ENCODE measurements at places on chromosomes 7 and 10.
A peak's percentile ranks its signal among the peaks of the same experiment; 100 is the strongest.

DNA sequence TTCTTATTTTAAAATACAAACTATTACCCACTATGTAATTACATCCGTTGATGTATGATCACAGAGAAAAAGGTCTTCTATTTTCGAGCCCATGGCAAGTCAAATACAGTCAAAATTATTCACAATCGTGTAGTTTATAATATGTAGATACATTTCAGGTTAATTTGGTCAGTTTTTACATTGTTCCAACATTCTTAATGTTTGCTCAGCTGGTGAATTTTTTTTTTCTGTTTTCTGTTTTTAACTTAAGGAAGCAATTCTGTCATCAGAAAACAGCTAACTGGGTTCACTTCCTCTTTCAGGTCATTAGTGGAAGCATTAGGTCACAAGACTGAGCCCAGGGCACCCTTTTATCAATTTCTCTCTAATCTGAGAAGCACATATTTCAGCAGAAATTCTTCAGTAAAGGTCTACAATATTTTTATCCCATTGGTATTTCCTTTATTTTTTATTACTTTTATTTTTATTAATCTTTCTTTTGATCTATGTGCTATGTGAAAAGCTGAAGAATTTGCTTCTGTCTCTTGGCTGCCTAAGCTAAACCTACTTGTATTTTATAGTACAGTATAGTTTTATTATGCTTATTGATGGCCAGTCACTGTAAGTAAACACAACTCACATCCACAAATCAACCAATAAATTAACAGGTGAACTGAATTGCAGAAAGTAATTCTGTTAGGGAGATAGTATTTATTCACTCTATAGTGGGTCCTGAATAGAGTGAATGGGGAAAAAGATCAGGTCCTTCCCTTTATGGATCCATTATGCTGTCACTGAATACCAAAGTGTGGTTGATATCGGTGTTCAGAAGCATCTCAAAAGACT lies 84.6 kb downstream of the ICA1 start:
- no peak for DNase-seq

GRCh38 chr10:99360934-99361333 lies 31.8 kb downstream of the CNNM1 start:
- no peak for DNase-seq

DNA sequence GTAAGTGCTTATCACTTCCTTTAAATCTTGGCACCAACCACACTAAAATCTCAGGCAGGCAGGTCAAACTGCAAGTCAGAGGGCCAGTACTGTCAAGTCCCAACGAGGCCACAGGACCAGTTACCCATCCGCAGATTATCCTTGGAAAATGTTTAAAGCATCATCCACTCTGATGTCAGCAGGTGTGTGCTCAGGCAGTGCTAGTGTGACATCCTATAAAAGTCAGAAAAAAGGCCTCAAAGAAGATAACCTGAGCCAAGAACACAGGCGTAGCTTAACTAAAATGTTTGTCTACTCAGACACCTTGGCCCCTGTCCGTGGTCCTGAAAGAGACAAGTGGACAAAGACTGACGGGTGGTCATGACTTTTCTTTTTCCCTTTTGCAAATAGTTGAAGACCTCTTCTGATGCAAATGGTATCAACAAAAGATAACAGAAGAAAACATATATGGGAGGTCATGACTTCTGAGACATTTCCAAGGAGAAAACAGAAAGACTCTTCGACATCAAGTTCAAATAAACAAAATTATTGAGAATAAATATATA lies 309.3 kb downstream of the KCNMA1 start:
- DNase-seq = no peak

- no peak for DNase-seq
Measured at GRCh38 chr10:89648074-89648473, 3.0 kb upstream of the PANK1 start.

- DNase-seq = peak; percentile 77
Measured at GRCh38 chr7:11343818-11344413, 370.2 kb downstream of the PHF14 start.

DNA sequence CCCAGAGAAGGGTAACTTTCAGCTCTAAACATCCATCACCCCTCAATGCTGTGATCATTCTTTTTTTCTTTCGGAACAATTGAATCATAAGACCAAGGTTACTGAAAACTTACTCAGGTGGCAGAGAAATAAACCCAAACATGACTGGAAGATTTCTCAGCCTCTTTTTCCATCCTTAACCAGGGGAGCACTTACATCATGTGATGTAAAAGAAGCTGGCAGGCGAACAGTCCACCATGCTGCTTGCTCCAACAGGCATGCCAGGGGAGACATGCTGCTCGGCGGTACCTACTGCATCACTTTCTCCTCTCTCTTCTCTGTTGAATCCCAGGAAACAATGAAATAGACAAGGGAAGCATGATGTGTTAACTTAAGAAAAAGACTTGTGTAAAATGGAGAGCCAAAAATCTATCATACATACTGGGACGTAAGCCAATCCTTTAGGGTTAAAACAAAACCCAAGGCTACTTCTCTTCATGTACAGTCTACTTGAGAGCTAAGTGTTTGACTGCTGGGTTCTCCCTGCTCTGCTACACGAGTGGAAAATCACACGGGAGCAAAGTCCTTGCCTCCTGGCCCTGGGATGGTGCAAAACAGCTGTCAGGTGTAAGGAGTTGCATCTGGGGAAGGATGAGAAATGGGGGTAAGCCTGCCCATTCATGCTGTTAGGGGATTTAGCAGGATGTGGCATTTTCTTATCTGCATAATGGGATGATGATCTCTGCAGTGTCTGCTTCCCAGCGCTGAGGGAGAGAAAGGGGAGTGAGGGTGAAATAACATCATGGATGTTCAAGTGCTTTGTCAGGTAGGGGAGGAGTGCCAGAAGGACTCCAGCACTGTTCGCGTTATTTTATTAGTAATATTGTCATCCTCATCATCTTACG lies 64.3 kb upstream of the ZNF438 start:
- DNase-seq = no peak

GRCh38 chr7:64180989-64181388 lies 26.0 kb upstream of the ZNF735 start:
- DNase-seq = no peak

DNA sequence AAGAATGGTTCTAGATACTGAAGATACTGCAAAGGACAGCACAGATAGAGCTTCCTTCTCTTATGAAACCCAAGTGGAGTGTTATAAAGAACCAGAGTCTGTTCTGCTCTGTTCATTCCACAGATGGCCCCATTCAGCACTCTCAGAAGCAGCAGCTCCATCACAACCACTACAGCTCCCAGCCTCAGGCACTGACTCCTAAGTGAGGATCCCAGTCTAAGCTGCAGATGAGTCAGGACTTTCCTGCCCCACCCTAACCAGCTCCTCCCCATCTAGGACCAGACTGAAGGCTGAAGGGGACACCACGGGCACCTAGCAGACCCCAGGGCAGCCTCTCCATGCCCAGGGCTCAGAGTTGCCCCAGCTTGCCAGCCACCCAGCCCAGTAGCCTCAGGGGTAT lies 379.8 kb downstream of the GRID1 start:
- DNase-seq = no peak

DNA sequence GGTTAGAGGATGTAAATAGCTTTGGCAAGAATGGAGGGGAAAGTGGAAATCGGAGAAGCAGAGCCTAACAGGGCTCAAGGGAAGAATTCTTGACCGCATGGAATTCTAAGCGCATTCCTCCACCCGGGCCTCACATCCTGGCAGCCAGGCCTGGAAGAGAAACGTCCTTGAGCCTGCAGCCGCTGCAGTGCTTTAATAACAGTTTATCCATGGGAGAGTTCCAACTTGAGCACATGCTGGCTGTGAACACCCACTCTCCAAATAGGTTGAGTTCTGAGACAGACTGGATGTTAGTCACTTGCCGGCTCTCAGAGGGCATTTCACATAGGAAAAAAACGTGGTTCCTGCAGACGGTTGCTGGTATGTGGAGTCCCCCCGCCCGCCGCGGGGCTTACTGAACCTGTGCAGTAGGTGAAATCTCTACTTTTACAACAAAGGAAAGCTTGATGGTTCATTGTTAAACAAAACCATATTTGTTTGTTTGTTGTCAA lies 61.4 kb upstream of the STEAP1B start:
- no peak for DNase-seq

GRCh38 chr10:86747796-86748581 lies 8.4 kb upstream of the BMPR1A start:
- no peak for DNase-seq

GRCh38 chr7:41256186-41256945 lies 446.5 kb downstream of the INHBA start:
- DNase-seq = no peak

DNA sequence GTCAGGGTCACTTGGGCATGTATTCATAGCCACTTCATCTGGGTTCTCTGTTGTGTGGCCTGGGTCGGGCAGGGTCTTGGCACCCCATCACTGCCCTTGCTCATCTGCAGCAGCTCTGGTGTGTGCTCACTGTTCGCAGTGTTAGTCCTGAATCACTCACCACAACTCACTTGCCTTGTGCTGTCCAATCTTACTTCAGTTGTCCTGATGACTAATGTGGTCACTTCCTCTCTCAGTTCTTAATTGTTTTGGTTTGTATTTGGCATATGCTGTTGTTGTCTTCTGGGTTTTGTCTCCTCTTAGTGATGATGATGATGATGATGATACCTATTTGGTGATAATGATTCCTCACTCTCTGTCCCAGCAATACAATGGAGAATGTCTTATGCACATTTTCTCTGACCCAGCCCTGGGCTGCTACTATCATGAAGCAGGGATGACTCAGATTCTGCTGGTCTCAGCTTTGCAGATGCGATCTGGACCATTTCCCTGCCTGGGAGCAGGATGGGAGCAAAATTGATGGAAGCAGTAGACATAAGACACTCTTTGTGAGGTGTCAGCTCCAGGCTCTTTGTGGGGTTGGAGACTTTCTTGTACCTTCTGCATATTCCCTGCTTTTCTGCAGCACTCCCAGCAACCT lies 17.0 kb downstream of the ADRA2A start:
- no peak for DNase-seq

DNA sequence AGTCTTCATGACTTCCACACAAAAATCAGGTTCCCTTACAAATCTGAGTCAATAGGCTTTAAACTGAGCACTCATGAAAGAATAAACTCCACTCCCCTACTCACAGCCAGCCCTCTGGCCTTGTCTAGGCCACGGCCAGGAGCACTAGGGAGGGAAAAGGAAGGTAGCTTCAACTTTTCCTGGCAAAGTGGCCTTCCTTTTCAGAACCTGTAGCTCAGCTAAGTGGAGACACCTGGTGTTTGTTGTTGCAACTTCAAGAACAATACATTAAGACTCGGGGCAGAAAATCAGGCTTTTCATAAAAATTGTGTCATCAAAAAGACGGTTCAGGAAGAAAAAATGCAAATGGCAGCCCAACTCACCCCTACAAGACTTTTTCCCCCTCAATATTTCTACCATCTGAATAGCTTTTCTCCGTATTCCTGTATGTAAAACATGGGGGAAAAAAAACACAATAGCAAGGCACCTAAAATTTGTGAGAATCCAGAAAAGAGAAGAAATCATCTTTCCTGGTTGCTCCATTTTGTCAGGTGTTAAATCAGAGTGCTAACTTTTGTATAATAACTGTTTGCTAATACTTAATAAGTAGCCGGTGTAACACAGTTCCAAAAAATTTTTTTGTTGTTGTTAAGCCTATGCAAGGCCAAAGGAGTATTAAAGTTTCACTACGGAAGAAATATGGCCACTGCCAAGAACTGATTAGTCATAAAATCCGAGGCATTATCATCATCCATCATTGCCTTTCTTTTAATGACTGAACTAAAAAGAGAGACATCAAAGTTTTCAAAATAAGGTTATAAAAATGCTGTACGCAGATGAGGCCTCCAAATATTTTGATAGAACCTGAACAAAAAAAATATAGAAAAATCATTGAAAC lies 66.2 kb upstream of the ARID5B start:
- DNase-seq = peak; percentile 2

GRCh38 chr7:135342887-135343286 lies 109.2 kb downstream of the STRA8 start:
- DNase-seq = no peak

DNA sequence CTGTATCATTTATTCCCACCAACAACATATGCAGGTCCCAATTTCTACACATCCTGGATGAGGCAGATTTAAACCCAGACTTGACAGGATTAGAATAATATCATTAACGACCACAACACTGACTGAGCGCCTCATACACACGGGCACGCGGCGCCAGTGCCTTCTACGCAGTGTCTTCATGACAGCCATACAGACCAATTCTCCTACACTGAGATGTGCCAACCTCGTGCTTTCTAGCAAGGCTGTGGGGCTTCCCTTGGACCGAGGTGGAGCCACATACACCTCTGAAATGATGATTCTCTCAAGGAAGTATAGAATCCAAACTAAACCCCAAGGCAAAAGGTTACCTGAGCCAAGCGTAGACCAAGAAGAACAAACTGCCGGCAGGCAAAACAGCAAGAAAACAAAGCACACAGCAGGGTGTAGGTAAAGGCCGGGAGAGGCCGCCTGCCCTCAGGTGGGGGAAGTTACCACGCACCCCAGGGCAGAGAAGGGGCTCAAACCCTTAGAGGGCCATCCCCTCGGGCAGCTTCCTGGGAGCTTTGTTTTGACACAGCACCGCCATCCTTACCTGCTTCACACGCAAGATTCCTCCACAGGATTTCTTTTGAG lies 75.8 kb downstream of the DLG5 start:
- DNase-seq = no peak

GRCh38 chr10:14527134-14527844 lies 196.6 kb upstream of the FRMD4A start:
- no peak for DNase-seq

DNA sequence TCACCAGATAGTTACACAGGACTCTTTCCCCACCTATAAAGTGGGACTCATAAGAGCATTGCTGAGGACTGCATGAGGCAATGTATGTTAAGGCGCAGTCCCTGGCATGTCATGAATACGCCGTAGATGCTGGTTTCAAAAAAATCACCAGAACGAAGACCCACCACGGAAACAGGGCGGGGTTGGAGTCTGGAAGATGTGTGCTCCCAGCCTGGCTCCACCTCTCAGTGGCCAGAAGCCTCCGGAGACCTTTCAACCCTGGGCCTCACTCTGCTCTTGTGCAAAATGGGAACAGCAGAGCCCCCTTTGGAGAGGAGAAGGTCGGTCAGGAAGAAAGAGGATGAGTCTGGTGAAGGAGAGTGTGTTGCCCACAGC lies 12.4 kb upstream of the ZMIZ1 start:
- no peak for DNase-seq

GRCh38 chr10:97711640-97712572 lies 1.6 kb upstream of the MARVELD1 start:
- no peak for DNase-seq

GRCh38 chr10:129963641-129964501 lies at the start of gene EBF3:
Gene EBF3 (minus strand): TSS chr10:129964274. CDS start chr10:129963768, 506 bp downstream.
- peak; percentile 63 for DNase-seq
